NCI-H524 (cell line): ENCODE measurements at places on chromosomes 1 and 21.
A peak's percentile ranks its signal among the peaks of the same experiment; 100 is the strongest.

GRCh38 chr1:112879834-112880233 is 76.2 kb downstream of the SLC16A1 start:
- no peak for DNase-seq

- DNase-seq = peak; percentile 91
Measured at GRCh38 chr21:40067751-40068150, 200.5 kb downstream of the PCP4 start.

DNA sequence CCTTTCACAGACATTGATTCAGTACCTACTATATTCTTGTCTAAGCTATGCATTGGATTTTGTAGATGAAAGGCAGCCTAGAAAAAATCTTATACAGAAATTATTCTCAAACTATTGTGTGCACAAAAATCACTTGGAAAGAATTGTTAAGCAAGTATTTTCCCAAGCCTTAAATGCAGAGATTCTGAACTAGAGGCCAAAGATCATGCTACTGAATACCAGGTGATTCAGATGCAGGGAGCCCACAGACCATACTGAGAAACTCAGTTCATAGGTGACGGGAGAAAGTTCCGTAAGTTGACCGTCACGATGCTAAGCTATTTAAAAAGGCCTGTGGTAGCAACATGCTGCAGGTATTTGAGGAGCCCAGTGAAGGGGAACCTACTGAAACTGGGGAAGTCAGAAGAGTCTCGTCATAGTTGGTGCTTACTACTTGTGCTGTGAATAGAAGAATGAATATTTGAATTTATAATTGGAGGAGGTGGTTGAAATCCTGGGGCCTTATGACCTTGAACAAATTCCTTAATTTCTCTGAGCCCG is 150.8 kb downstream of the NFIA start:
- no peak for DNase-seq

GRCh38 chr1:34709547-34709946 is 45.3 kb upstream of the GJB5 start:
- no peak for DNase-seq

DNA sequence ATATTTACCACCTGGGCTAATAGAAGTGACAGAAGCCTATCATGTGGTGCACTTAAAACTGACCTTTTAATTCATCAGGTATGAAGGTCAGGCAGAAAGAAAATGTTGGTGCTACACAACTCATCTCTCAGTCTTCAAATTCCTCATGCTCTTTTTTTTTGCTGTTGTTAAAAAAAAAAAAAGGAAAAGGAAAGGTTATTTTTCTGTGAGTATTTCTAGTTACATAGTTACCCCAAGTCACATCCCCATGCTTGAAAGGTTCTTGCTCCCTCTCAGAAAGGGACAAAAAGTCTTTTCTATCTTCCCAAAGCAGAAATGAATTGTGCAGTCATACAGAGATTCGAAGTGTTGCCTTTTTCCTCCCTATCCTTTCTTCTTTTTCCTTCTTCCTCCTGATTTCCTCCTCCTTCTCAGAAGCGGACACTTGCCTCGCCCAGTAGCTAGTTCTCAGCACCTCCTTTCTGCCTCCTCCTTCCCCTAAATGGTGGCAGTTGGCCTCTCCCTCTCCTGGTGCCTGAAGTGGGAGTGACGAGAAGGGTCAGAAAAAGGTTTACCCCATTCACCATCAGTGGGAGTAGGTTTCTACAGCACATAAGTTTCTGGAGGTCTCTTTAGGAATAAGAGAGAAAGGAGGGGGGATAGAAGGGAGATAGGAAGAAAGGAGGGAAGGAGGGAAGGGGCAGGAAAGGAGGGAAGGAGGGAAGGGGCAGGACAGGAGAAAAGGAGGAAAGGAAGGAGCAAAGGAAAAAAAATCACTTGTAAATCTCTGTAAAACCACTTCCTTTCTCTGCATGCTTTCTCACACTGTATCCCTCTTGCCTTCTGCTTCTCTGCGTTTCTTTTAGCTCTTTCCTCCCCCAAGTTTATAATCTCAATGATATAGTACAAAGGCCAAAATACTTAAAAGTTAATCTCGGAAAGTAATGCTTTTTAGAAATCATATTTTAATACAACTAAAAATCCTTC is 20.4 kb upstream of the C1orf105 start:
- no peak for DNase-seq

DNA sequence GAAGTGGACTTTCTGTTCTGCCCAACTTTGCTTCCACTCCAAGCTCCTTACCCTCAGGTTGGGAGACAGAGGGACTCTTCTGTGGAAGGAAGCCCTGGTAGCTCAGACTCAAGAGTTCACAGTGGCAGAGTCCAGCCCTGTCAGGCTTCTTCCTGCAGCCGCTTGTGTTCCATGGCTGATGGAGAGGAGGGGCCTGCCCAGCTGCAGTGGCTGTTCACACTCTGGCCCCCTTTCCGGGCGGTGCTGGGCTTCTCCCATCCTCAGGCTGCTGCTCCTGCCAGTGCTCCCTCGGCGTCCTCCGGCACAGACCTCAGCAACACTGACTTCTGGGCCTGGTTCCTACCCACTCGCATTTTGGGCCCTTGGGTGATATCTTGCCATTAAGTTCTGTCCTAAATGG is 4.0 kb downstream of the KRTAP10-1 start:
- no peak for DNase-seq
